ENCODE measurements at places on chromosomes 16 and 17. TPM values are rescaled to one million over a fixed set of nuclear protein-coding genes. Genes with fewer than 3 reads are reported as not detected.
A peak's percentile ranks its signal among the peaks of the same experiment; 100 is the strongest.

- H3K27ac ChIP-seq = no peak overlapping the region
- H3K36me3 ChIP-seq = no peaks in the 10 kb centered on the region
- H3K4me3 ChIP-seq = no peak overlapping the region
- no peaks in the 10 kb centered on the region for H3K27me3 ChIP-seq
- DNase-seq = peak; percentile 70
- peaks cover 9% of the 10 kb centered on the region for H3K4me1 ChIP-seq
Observed at GRCh38 chr17:16516594-16517051, 24.6 kb upstream of the LRRC75A start.

GRCh38 chr17:30426292-30426691, 47.6 kb downstream of the CPD start:
- no peak overlapping the region for H3K4me3 ChIP-seq
- no peak for DNase-seq
- H3K27me3 ChIP-seq = no peaks in the 10 kb centered on the region
- peaks cover 6% of the 10 kb centered on the region for H3K4me1 ChIP-seq
- H3K36me3 ChIP-seq = peaks cover 2% of the 10 kb centered on the region

- no peaks in the 10 kb centered on the region for H3K27me3 ChIP-seq
- peaks cover 2% of the 10 kb centered on the region for H3K4me1 ChIP-seq
- H3K36me3 ChIP-seq = peaks cover 27% of the 10 kb centered on the region
- DNase-seq = no peak
Observed at GRCh38 chr17:50283714-50284113, 9.4 kb downstream of the TMEM92 start.

GRCh38 chr16:57562066-57562465, 19.6 kb downstream of the ADGRG5 start:
- no peak overlapping the region for H3K27ac ChIP-seq
- H3K4me1 ChIP-seq = no peaks in the 10 kb centered on the region
- no peak overlapping the region for H3K4me3 ChIP-seq
- no peak for DNase-seq
- H3K27me3 ChIP-seq = no peaks in the 10 kb centered on the region
- peaks cover 5% of the 10 kb centered on the region for H3K36me3 ChIP-seq

- H3K27ac ChIP-seq = no peak overlapping the region
- peak overlapping the region; percentile 78 for H3K4me3 ChIP-seq
- DNase-seq = no peak
- H3K36me3 ChIP-seq = no peaks in the 10 kb centered on the region
- peaks cover 2% of the 10 kb centered on the region for H3K4me1 ChIP-seq
Observed at GRCh38 chr16:1290063-1290501, 19.4 kb upstream of the UBE2I start.

DNA sequence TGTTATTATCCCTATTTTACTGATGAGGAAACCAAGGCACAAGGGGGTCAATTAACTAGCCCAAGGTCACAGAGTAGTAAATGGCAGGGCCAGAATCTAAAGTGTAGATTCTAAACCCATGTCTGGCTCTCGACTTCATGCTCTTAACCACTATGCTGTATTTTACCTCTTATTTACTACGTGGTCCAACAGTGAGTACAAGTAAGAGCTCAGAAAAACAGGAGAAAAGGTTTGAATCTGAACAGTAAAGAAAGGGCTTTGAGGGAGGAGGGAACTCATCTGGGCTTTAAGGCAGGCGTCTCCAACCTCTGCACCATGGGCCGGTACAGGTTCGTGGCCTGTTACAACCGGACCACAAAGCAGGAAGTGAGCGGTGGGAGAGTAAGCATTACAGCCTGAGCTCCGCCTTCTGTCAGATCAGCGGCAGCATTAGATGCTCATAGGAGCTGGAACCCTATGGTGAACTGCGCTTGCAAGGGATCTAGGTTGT, 62.9 kb downstream of the SMURF2 start:
- peak; percentile 41 for DNase-seq
- H3K4me3 ChIP-seq = no peak overlapping the region
- no peaks in the 10 kb centered on the region for H3K27me3 ChIP-seq
- no peak overlapping the region for H3K27ac ChIP-seq
- no peaks in the 10 kb centered on the region for H3K4me1 ChIP-seq
- H3K36me3 ChIP-seq = peaks cover 11% of the 10 kb centered on the region

DNA sequence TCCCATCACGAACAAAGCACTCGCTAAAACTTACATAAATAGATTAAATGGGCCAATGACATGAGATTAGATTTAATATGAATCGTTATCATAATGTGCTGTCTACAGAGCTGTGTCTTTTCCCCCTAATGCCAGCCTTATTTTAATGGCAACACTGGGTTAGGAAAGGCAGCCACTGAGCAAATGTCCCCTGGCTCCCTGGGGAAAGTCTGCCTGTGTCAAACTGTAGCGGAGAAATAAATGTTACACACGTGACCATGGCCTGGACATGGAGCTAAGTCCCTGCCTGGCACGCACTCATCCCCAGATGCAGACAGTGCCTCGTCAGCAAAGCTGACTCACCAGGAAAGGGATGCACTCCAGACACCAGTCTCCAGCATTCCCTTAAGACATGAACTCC, 61.3 kb upstream of the SDK2 start:
- DNase-seq = no peak
- H3K36me3 ChIP-seq = no peaks in the 10 kb centered on the region
- H3K4me3 ChIP-seq = no peak overlapping the region
- H3K27ac ChIP-seq = no peak overlapping the region
- no peaks in the 10 kb centered on the region for H3K27me3 ChIP-seq

DNA sequence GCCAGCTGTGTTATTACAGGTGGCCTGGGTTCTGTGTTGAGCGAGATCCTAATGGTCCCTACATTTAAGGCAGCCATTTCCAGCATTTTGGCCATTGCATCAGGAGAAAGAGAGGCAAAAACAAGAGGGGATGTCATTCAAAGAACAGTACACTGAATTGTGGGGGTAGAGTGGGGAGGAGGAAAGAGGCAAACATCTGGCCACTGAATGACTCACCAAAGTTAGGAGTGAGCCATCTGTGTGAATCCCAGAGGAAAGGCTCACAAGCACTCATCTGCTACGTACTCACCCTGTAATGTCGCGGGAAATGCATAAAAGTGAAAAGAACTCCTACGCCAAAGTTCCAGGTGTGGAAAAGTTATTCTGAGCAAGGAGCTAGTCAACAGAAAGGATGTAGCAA, 16.7 kb downstream of the KRABD2 start:
- no peaks in the 10 kb centered on the region for H3K27me3 ChIP-seq
- peaks cover 16% of the 10 kb centered on the region for H3K4me1 ChIP-seq
- H3K36me3 ChIP-seq = no peaks in the 10 kb centered on the region
- DNase-seq = no peak

- no peak overlapping the region for H3K27ac ChIP-seq
- no peak for DNase-seq
- H3K4me1 ChIP-seq = 0 out of 2 replicates have a peak, but pooled peaks cover 2% of the 10 kb centered on the region
Observed at GRCh38 chr17:69326377-69327059, 415 bp downstream of the ABCA5 start.

DNA sequence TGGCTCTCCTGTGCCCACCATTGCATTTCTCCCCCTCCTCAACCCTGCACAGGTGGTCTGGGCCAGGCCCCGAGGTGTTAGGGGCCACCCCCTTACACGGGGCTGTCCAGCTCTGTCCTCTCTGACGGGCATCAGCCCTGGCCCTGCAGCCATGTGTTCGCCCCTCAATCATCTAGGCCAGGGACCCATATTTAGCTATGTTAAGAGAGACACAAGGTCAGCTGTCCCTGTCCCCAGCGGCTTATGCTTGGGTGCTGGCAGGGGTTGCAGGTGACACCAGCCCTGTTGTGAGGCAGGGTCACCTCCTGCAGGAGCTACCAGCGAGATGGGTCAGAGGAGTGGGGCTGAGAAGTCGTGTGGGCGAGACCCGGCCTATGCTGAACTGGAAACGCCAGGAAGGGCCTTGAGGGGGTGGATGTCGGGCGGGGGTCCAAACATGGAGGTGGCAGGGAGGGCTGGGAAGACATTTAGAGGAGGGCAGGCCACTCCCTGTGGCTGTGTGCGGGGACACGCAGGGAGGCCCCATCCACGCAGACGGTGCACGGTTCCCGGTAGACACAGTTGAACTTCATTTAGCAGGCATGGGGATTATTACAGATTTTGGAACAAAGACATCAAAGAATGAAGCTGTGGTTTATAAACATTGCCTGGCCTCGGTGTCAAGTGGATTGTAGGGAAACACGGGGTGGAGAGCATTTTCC, 133.2 kb upstream of the CHMP6 start:
- no peak for DNase-seq
- H3K4me3 ChIP-seq = no peak overlapping the region
- H3K27me3 ChIP-seq = no peaks in the 10 kb centered on the region

GRCh38 chr16:72922714-72923113, 125.2 kb downstream of the ZFHX3 start:
- no peaks in the 10 kb centered on the region for H3K4me1 ChIP-seq
- no peak overlapping the region for H3K27ac ChIP-seq
- no peak overlapping the region for H3K4me3 ChIP-seq
- DNase-seq = no peak

GRCh38 chr17:10776381-10776780, 27.5 kb downstream of the TMEM238L start:
- H3K36me3 ChIP-seq = peaks cover 17% of the 10 kb centered on the region
- no peak overlapping the region for H3K4me3 ChIP-seq

DNA sequence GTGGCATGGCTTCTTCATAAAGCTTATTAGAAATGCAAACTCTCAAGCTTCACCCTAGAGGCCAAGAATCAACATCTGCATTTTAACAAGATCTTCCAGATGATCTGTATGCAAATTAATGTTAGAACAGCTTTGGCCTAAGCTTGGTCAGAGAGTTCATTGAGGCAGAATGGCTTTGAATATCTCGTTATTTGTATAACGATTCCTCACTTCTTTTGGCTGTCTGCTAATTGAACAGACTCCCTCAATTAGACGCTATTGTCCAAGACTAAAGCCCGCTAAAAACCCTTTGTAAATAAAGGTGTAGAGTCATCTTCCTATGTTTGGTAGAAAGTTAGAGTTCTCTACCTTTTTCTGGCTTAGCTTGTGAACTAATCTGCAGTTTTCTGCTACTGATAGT, 1453.7 kb downstream of the CDH8 start:
- H3K4me3 ChIP-seq = no peak overlapping the region
- H3K4me1 ChIP-seq = peaks cover 2% of the 10 kb centered on the region
- no peak for DNase-seq
- no peaks in the 10 kb centered on the region for H3K27me3 ChIP-seq
- no peak overlapping the region for H3K27ac ChIP-seq

DNA sequence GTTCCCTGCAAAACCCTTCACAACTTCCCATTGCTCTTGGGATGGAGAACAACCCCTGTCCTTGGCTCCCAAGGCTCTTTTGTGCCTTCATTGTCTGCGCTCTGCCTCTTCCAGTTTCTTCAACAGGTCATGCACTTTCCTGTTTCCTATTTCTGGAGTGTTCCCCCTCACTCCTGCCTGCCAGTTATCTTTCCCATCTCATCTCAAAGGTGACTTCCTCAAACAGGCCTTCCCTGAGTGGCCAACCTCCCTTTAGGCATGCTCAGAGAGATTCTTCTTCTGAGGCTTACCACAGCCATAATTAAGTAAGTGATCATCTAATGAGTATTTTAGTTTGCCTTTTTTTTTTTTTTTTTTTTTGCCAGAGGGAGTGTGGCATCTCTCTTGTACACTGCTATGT, 2.9 kb upstream of the CYLD start:
- no peaks in the 10 kb centered on the region for H3K27me3 ChIP-seq
- no peak overlapping the region for H3K27ac ChIP-seq
- H3K36me3 ChIP-seq = no peaks in the 10 kb centered on the region
- H3K4me3 ChIP-seq = no peak overlapping the region
- DNase-seq = no peak
- 0 out of 2 replicates have a peak, but pooled peaks cover 3% of the 10 kb centered on the region for H3K4me1 ChIP-seq

DNA sequence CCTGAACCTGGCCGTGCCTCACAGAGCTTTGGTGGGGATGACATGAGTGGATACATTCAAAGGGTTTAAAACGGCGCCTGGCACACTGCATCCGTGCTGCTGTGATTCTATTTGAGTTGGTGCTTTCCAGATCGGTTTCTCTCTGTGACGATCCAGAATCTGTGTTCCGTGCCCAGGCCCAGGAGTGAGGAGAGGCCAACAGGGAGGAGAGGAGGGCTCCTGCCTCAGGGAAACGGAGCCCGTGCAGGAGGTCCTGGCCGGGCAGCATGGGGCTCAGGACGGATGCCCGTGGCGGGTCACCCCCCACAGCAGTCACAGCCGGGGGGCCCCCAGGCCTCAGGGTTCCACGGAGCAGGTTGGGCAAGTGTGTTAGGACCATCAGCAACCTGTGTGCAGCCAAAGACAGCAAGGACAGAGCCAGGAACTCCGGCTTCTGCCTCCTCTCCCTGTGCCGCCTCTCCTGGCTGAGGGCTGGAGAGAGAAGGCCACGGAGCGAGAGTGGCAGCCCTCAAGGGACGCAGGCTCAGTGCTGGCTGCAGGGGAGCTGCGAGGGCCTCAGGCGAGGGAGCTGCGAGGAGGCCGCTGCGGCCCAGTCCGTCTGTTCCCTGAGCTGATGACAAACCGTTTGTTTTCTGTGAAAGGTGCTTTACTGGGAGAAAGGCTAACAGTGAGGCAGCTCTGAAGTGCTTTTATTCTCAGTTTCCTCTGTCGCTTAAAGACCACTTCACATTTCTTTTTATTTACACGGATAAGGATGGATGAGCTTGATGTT, 99.3 kb downstream of the METRNL start:
- DNase-seq = peak; percentile 28
- no peaks in the 10 kb centered on the region for H3K27me3 ChIP-seq
- no peak overlapping the region for H3K27ac ChIP-seq
- no peaks in the 10 kb centered on the region for H3K36me3 ChIP-seq
- H3K4me1 ChIP-seq = no peaks in the 10 kb centered on the region

- no peaks in the 10 kb centered on the region for H3K27me3 ChIP-seq
- H3K36me3 ChIP-seq = no peaks in the 10 kb centered on the region
- H3K4me1 ChIP-seq = no peaks in the 10 kb centered on the region
- H3K27ac ChIP-seq = no peak overlapping the region
- H3K4me3 ChIP-seq = peak overlapping the region; percentile 59
Observed at GRCh38 chr16:87635541-87636049, 33.3 kb downstream of the JPH3 start.

- DNase-seq = peak; percentile 57
- no peaks in the 10 kb centered on the region for H3K4me1 ChIP-seq
- H3K36me3 ChIP-seq = no peaks in the 10 kb centered on the region
- no peak overlapping the region for H3K27ac ChIP-seq
Observed at GRCh38 chr16:12257926-12258561, 281.5 kb downstream of the SNX29 start.

CNGB1 gene
- not detected for total RNA-seq

KIF2B gene
- total RNA-seq = not detected

ZNF624 gene
- 1.3 TPM for total RNA-seq

All from H9 (cell line).